ENCODE measurements at places on chromosomes 7 and 10.
A peak's percentile ranks its signal among the peaks of the same experiment; 100 is the strongest.

DNA sequence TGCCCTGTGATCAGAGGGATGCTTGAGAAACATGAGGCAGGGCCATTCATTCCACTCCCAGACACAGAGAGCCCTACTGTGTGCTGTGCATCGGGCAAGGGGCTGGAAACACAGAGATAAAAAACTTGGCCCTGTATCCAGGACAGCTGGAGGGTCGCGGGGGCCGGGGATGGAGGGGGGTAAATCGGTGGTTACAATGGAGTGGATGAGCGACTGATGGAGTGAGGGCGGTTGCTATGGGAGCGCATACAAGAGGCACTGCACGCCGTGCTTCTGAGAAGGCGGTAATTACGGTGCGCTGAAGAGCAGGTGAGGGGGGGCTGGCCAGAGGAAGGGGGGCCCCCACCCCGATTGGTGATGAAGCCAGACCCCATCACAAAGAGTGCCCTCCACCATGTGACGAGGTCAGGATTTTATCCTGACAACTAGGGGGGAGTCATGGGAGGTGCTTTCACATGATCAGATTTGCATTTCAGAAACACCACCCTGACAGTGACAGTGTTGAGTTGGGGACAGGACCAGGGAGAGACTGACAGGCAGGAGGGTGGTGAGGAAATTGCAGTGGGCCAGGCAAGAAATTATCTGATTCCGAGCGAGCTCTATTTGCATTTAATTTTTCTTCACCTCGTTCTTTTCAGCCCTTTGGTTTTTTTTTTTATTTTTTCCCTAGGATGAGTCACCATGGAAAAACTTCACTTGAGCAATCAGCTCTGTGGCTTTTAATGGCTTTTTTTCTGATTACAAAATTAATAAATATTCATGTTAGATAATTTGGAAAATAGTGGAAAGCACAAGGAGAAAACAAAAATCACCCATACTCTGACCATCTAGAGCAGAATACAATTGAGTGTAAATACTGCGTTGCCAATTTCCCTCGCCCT lies 7.8 kb downstream of the CPA5 start:
- no peak for DNase-seq

DNA sequence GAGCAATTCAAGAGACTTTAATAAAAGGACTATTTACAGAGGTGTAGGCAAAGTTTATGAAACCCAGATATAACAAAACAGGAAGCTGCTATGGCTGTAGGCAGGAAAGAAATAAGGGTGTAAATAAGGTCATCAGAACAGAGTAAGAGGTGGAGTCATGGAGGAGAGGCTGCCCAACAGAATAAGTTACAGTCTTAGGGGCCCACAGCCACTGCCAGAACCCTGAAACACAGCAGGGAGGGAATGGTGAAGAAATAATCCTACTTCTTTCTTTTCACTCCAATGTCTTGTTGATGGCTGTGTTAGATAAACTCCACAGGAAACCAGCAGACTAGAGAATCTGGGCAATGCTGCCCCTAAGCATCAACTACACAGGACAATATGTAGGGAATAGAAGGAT lies 155.8 kb upstream of the TAC1 start:
- no peak for DNase-seq

GRCh38 chr10:11986593-11987216 lies 55.9 kb downstream of the UPF2 start:
- DNase-seq = peak; percentile 73

- DNase-seq = no peak
Observed at GRCh38 chr7:99833289-99833877, 5.6 kb downstream of the CYP3A43 start.

GRCh38 chr7:157613575-157614322 lies 276.9 kb downstream of the DNAJB6 start:
- no peak for DNase-seq

DNA sequence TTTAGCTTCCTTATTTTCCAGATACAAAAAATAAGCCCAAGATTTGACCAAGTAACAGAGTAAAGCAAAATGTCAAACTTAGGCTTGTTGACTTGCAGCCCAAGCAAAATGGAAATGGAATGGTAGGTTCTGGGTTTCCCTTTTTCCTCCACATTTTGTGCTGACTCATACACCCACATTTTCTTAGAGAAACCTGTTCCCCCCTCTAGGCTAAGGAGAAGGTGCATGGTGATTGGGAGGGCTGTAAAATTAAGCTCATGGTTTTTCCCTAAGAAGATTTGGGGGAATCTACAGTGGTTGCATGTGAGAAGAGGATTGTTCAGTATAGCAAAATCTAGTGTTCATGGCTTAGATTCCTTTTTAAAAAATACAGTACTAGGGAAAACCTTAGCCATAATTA lies 127.4 kb downstream of the ARL4A start:
- no peak for DNase-seq

- no peak for DNase-seq
Observed at GRCh38 chr7:130838738-130839137, 104.7 kb upstream of the KLF14 start.

DNA sequence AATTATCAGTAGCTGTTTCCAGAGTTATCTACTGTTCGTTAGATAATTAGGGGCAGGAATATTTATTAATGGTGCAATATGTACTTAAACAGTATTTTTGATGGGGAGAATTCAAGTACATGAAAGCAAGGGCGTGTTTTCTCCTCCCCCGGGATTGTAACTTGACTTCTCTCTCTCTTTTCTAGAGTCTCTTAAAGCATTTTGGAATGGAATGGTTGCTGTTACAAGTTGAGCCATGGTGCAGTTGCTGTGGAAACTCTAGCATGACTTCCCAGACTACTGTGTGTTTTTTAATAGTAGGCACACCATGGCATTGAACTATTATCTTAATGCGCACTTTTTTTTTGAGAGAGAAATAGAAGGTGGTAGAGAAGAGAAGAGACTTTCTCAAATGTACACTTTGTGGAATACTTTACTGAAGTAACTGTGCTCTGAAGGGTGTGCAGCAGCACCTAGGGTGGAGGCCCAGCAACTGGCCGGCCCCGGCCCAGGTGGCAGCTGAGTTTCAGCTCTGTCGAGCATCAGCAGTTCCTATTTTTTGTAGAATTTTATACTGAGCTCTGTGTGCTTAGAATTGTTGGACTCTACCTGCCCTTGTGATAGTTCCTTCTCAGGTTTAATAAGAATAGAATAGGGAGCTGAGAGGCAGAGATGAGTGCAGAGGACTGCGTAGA lies 64.4 kb downstream of the CCNY start:
- DNase-seq = no peak

DNA sequence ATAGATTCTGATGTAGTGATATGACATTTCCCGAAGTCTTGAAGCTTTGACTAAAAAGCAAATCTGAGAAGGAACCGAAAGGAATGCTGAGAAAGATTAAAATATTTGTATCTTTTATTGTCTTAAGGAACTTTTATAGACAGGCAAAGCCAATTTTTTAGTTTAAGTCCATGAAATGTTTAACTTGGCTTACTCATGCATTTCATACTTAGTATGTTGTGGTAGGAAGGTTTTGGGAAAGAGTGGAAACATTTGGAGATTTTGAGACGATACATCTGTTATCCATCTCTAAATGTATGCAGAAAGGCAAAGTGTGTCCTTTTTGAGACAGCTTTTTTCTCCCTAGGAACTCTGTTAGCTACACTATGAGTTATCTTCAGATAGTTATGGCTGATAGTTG lies 10.1 kb downstream of the TBC1D12 start:
- DNase-seq = no peak

DNA sequence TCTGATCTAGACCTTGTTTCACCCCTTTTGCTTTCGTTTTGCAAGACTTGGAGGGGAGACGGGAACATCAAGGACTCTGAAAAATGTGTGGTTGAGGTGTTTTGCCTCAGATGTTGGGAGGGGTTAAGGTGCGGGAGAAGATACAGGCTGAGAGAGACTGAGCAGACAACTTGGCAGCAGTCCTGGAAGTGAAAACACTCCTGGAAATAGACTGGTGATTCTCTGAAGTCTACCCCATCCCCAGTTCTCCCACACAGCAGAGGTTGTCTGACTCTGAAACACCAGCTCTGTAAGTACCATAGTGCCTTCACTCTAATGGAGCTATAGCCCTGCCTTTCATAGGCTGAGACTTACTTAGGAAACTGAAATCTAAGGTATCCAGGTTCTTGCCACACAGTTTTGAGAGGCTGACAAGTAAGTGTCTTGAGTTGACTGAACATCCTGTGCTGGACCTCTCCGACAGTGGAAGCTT lies 152.5 kb downstream of the PPP1R9A start:
- DNase-seq = no peak

- no peak for DNase-seq
Observed at GRCh38 chr7:108589874-108590273, 20.2 kb downstream of the DNAJB9 start.

- DNase-seq = no peak
Observed at GRCh38 chr10:133160826-133161471, 930 bp downstream of the KNDC1 start.

- no peak for DNase-seq
Observed at GRCh38 chr7:85478530-85478929, 291.7 kb upstream of the SEMA3D start.

DNA sequence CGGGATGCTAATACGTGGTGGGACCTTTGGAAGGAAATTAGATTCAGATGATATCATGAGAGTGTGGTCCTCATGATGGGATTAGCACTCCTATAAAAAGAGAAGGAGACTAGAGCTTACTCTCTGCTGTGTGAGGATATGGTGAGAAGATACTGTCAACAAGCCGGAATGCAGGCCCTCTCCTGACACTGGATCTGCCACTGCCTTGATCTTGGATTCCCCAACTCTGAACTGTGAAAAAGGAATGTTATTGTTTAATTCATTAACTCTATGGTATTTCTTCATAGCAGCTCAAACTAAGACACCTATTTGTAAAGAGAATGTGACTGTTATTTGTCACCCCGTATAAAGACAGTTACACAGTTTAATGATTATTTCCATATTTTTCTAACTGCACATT lies 1227.5 kb upstream of the C7orf33 start:
- DNase-seq = no peak

- DNase-seq = no peak
Observed at GRCh38 chr7:142250705-142251104, 7.2 kb downstream of the PRSS58 start.

- no peak for DNase-seq
Observed at GRCh38 chr7:41869997-41870396, 167.1 kb upstream of the INHBA start.

- no peak for DNase-seq
Observed at GRCh38 chr10:11355592-11355991, 255.9 kb downstream of the USP6NL start.

DNA sequence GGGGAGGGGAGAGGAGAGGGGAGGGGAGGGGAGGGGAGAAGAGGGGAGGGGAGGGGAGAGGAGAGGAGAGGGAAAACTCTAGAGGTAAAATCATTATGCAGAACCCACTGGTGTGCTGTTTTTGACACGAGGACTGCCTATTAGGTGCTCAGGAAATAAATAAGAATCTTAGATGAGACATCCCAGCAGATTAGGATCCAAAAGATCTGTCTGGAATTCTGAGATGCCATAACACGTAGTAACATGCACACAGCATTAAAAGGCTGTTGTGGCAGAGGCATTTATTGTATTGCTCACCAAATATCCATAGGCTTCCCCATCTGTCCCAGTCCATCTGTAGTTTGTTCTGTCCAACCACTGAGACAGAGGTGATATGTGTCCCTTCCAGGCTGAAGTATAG lies 40.8 kb upstream of the KMT2E start:
- no peak for DNase-seq

DNA sequence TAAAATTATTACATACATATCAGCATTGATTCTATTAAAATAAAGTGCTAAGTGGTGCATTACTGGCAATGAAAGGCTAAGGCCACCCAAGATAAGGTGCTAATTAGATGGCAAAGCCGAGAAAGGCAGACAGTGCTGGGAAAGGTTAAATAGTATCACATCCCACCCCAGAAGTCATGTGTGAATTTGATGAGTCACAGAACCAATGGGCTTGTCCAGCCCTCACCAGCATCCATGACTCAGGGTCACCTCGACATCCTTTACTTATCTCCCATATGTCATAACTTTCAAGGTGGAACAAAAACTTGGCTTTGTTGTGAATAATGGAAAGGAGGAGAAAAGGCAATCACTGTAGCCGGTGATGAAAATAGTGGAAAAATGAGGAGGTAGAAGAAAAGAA lies 459.1 kb downstream of the PLXNA4 start:
- DNase-seq = no peak

GRCh38 chr10:79316671-79317431 lies 30.4 kb upstream of the PPIF start:
- DNase-seq = no peak

- DNase-seq = no peak
Observed at GRCh38 chr10:104049504-104050250, 36.0 kb downstream of the COL17A1 start.

- DNase-seq = no peak
Observed at GRCh38 chr10:44157574-44157973, 227.3 kb downstream of the CXCL12 start.

GRCh38 chr10:14254368-14254767 lies 76.4 kb downstream of the FRMD4A start:
- no peak for DNase-seq

DNA sequence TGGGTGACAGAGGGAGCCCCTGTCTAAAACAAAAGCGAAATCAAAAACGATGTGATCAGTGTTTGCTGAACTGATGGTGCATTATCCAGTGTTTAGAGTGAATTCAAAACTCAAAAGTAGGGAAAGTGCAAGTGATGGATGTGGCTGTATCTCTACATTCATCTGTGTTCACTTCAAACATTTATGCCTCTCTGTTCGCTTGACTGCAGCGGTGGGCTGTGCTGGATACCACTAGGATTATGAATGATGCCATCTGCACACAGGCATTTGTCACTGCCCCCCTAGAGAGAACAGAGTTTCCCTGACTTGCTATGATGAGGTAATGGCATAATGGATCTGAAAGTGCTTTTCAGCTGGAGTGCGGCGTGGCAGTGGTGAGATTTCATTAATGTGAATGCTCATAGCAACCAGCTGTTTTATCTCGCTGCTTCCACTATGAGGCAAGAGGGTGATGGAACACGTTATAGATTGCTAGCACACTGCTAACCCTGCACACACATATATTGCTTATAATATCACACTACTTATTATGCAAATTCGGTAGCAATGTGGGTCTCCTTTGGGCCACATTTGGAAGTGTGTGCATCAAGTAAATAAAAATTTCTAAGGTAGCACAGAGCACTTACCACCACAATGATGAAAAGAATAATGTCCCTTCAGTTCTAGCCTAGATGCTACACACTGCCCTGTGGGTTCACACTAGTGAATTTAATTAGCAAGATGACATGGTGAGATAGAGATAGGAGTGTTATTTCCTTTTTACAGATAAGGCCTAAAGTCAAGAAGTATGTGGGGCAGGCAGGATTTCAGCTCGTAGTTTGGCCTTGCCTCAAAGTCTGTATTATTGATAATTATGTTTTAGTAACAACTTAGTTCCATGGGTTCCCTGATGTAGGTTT lies 164.7 kb downstream of the CAMK1D start:
- no peak for DNase-seq

- no peak for DNase-seq
Observed at GRCh38 chr10:98587156-98587837, 140.6 kb upstream of the HPS1 start.

Measured in NCI-H446 (cell line).